SW 1271 (cell line): ENCODE measurements at places on chromosomes 16 and 17.

- peak; percentile 23 for DNase-seq
Measured at GRCh38 chr17:4362141-4362540, 4.3 kb downstream of the UBE2G1 start.

- no peak for DNase-seq
Measured at GRCh38 chr17:29131814-29132682, 48.1 kb downstream of the MYO18A start.

DNA sequence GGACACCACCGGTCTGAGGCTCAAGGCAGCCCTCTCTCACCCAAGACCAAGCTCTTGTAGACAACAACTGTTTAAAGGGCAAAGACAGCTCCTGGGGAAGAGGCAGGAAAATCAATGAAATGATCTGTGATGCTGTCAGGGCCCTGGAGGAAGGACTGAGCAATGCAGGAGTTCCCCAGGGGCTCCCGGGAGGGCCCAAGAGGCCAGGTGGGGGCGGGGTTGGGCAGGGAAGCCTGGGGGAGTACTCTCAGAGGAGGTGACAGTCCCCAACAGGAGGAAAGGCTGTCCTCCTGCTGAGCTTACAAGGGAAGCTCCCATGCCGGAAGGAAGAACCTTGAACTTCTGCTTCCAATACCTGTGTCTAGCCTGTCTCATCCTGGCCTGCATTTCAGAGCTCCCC is 8.3 kb upstream of the NOS2 start:
- no peak for DNase-seq

GRCh38 chr17:34658811-34659560 is 79.6 kb downstream of the TMEM132E start:
- no peak for DNase-seq

DNA sequence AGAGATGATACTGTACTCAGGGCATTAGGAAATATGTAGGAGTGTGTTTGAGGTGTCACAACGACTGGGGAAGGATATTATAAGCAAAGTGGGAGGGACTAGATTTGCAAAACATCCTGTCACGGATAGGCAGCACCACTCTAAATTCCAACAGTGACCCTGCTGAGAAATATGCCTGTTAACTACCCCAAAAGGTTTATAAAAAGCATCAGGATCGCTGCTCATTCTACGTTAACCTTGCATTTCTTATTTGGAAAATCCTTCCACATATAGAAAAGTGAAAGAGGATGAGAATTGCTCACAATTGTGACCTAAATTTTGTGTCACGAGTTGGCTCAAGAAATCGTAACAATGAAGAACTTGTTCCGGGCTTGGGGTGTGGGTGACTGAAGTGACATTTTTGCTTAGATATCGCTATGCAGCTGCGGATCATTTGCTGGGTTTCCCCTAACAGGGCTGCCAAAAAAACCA is 51.6 kb downstream of the N4BP1 start:
- no peak for DNase-seq

GRCh38 chr16:66131156-66131807 is 235.2 kb upstream of the CDH5 start:
- peak; percentile 15 for DNase-seq

DNA sequence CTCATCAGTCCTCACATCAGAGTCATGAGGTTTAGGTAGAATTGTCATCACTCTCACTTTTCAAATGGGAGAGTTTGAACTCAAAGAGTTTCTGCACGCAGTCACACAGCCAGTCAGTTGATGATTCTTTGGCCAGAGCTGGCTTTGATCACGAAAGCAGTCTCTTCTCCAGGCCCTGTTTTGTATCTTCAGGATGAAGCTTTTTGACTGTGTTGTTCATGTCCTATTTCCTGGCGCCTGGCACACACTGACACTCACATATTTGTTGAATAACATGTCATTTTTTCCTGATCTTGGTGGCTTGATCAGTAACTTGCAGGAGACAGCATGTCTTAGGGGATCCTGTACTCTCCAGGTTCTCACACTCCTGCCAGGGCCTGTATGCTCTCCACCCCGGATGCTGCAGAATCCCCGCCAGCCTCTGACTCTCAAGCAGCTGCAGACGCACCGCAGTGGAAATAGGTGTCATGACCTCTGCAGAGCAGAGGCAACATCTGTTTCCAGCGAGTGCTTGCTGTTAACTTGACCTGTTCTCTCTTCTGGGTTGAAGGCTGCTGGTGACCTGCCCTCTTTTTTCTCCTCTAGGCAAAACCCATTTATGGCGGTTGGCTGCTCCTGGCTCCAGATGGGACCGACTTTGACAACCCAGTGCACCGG is 33.0 kb downstream of the MPRIP start:
- no peak for DNase-seq

- DNase-seq = no peak
Measured at GRCh38 chr16:20660325-20660724, 37.2 kb downstream of the ACSM1 start.

- DNase-seq = peak; percentile 61
Measured at GRCh38 chr16:48444574-48444973, 59.4 kb upstream of the SIAH1 start.

DNA sequence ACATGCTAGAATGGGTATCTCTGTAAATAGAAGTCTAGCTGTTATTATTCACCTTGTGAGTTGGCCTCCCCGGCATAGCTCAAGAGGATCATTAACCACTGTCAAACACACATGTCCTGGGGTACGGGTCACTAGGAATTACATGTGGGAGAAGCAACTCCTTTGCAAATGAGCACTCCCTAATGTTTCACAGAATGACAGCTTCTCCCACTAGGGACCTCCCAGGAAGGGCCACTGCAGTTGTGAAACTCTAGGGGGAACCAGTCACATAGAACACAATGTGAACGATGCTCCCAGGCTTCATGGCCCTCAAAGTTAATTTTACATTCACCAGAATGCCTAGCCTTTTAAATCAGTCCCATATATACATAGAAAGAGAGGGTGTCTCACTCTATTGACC is 12.4 kb upstream of the ZNF19 start:
- DNase-seq = no peak

DNA sequence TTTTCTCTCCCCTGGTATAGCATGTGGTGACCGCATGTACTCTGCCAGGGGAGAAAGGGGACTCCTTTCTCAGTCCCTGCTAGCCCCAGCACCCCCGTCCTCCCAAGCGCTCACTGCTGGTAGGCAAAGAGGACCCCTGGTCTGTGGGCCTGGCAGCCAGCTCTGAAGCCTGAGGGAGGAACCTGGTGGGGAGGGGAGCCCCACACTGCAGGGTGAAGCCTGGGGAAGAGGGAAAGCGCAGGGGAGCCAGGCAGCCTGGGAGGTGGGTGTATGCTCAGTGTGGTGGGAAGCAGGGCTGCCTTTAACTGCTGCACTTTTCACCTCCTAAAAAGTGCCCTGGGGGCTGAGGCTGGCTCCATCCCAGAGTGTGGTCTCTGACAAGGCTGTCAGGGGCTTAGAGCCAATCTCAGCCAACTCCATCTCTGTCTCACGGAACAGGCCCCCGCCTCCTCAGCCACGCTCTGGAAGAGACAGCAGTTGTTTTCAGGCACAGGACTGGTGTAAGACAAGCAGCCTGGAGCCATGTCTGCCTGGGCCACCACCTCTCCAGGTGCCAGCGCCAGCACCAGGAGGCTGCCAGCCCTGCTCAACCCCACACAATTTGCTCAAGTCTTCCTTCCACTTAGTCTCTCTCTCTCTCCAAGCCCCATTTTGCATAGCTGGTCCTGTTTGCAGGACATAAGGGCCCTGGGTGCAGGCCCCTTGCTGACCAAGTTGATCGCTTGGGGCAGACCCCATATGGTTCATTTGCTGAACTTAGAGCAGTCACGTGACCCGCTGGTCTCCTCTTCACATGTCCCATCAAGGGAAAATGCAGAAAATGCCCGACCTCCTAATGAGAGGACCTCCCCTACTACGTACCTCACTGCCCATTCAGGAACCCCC is 14.7 kb upstream of the TBX2 start:
- no peak for DNase-seq

DNA sequence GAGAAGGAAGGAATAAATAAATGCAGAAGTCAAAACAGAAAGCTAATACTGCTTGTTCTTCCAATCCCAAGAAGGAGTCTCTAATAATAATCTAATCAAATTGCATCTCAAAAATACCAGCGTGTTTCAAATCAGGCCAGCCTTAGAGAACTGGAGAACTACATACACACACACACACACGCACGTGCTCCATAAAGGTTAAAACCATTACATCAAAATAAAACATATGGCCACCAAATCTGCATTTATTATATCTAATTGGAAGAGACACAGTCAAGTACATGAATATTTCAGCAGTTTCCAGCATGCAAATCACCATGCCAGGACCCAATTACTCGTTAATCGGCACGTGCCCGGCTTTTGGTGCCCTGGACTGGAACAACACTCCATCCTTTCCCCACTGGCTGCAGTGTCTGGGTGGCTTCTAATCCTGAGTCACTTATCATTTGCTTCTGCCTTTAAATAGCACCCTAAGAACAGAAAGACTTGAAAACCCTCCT is 20.4 kb upstream of the KDM8 start:
- DNase-seq = no peak

DNA sequence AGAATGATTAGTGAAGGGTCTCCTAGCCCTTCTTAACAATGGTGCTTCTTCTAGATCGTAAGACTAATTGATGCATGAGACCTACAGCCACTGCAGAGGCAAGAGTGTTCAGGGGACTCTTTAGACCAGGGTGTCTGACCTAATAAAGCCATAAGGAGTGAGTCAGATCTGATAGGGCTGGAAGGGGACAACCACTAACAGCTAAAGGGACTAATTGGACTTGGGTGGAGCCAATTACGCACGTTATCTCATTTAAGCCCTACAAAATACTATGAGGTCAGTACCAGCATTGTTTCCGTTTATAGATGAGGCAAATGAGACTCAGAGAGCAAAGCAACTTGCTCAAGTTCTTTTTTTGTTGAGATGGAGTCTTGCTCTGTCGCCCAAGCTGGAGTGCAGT is 14.5 kb upstream of the RNF222 start:
- no peak for DNase-seq

DNA sequence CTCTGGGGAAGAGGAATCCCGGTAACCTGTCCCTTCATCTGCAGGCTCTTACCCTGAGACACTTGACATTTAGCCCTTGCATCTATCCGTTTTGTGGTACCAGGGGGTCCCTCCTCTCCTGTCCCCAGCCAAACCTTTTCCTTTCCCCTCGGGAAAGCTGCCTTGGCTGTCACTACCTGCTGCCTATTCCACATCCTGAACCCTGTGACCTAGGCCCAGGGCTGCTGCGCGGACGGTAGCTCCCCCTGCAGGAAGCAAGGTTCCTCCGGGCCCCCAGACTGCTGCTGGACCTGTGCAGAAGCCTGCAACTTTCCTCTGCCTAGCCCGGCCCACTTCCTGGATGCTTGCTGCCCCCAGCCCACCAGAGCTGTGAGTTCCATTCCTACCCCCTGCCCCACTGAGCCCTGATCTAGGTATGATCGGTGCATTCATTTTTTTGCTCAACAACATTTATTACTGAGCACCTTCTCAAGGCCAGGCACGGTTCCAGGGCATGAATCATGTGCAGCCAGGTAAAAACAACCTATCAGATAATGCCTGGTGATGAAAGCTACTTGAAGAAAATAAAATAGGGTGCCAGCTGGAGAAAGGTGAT is 10.5 kb upstream of the ALDOA start:
- no peak for DNase-seq
